Fibroblast of skin of right biceps (primary cell): ENCODE measurements at places on chromosomes 5 and 9.

GRCh38 chr9:1747417-1747967, 267.7 kb upstream of the SMARCA2 start:
- DNase-seq, result no peak

DNA sequence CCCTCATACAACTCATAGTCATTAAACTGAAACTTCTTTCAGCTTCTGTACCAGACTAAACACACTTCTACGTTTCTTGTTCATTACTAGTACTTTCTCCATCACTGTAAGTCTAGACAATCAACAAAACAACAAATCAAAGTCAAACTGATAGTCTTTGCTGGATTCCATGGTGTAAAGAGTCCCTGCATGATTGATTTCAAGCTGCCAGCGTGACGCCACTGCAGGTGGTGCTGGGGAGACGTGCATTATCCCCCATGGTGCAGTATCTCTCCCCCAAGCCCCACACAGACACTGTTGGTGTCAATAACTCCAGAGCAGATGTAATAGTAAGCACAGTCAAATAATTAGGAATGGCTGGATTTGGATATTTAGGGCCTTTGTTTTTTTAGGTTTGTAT, 10.7 kb upstream of the SLC2A8 start:
- DNase-seq, result no peak

- peak; percentile 83 for DNase-seq
Observed at GRCh38 chr9:70602321-70603019, 188.0 kb upstream of the KLF9 start.

GRCh38 chr9:8783941-8784340, 984.4 kb upstream of the DMAC1 start:
- DNase-seq, result no peak

DNA sequence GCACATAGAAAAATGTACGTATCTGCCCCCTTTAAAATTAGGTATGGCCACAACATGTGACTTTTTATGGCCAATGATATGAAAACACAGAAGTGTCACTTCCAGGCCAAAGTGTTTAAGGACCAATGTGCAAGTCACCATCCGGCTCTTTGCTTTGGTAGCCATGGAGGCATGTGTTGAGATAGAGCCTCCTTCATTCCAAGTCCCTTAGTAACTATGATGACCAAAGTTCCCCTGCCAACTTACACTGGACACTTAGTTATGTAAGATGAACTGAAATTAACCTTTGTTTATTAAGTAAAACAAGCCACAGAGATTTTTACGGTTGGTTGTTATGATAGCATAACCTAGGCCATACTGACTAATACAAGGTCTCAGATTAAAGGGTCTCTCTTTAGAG, 51.0 kb downstream of the FBN2 start:
- DNase-seq, result peak; percentile 9

GRCh38 chr5:115033861-115034260, 135.8 kb downstream of the TRIM36 start:
- peak; percentile 11 for DNase-seq

GRCh38 chr5:137027758-137028157, 471.4 kb downstream of the SPOCK1 start:
- DNase-seq, result no peak

DNA sequence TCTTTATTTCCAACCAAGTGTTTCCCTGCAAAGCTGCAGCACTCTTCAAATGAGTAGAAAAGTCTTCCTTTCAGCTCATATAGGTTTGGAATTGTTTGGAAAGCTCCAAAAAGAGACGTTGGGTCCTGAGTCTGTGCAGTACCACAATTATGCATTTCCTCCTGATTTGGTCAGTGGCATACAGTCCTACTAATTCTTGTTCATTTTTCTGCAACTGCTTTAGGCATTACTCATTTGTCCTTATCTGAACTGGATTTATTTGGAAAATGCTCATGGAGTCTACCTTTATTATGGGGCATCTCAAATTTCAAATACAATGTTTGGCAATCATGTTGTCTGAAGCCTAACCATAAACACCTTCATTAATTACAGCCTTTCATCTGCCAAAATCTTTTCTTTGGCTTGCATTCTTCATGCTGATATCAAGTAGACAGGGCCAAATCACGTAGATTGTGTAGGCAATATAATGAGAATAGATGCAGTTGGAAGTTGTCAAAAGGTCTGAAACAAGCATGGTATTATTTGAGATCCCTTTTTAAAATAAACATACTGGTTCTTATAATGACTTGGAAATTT, 232.8 kb downstream of the TLE1 start:
- DNase-seq, result peak; percentile 71

DNA sequence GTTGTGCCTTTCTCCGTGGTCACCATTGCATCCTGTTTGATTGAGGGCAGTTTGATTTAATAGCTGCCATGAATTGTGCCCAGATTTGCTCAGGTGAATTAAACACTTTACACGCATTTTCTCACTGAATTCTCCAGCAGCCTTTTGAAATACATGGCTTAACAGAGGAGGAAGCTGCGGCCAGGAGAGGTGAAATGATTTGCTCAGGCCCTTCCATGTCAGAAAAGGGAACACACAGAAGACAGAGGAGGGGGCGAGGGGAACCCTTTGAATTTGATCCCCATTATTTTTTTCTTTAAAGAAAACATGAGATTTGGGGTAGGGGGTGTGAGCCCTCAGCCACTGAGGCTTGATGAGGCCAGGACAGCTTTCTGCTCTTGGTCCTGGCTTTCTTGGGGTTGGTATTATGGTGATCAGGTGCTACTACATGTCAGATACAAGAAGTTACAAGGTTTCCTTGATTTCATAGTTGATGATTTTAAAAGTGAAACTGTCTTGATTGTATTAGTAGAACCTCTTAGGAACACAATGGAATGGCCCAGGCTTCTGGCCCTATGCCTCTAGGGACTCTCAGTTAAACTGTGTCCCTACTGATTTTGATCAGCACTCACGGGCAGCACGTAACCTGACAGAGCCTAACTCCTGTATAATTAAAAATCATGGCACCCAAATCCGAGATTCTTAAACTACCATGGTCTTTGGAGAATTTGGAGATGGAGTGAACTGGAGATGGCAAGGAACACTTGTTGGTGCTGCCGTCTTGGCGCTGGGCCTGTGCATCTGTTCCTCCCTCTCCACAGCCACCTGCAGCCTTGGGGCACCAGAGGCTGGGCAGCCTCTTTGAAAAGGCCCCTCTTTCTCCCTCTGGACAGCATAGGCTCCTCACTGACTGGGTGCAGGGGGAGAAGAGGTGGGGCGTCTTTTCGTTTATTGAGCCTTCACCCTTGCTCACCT, 107.9 kb downstream of the TRIO start:
- no peak for DNase-seq

GRCh38 chr5:163916376-163916775, 411.0 kb downstream of the MAT2B start:
- DNase-seq, result peak; percentile 35

- peak; percentile 10 for DNase-seq
Observed at GRCh38 chr5:123278284-123278683, 144.9 kb downstream of the CEP120 start.

DNA sequence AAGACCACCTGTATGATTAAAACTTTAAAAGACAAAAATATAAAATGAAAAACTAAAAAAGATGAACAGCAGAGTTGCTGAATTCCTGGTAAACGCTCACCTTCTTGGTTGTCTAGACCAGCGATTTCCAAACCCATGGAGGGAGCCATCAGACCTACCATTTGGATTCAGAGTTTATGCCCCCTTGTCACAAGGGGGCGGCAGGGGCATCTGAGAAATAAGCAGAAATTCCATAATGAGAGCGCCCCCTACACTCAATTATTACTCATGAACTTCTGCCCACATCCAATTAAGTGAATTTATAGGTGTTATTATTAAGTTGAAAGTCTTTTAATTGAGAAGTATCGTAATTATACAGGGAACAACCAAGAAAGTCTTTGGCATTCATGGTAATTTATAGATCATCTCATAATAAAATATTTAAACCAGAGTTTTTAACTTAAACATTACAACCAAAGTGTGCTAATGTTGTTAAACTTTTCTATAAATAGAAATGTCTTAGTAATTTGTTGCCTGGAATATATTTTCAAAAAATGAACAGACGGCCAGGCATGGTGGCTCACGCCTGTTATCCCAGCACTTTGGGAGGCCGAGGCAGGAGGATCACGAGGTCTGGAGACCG, 35.2 kb upstream of the SPATA31C2 start:
- peak; percentile 79 for DNase-seq
